Activated effector memory CD4-positive, alpha-beta T cell treated with Interleukin-2 at 50 U/mL for 16 hours (primary cell): ENCODE measurements at places on chromosomes 6 and 20.

GRCh38 chr6:24504287-24504648 lies 9.5 kb downstream of the ALDH5A1 start:
- DNase-seq = no peak

DNA sequence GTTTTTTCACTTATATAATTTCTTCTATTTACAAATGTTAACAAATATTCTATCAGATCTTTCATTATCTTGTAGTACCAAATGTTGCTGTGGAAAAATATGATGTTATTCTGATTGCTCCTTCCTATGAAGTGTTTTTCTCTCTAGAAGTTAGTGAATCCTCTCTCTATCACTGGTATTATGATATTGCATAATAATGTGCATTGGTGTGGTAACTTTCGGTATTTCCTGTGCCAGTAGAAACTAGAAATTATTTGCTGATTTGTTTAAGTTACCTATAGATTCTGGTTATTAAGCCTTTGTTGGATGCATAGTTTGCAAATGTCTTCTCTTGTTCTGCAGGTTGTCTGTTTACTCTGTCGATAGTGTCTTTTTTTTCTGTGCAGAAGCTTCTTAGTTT lies 342.5 kb downstream of the CENPW start:
- no peak for DNase-seq

DNA sequence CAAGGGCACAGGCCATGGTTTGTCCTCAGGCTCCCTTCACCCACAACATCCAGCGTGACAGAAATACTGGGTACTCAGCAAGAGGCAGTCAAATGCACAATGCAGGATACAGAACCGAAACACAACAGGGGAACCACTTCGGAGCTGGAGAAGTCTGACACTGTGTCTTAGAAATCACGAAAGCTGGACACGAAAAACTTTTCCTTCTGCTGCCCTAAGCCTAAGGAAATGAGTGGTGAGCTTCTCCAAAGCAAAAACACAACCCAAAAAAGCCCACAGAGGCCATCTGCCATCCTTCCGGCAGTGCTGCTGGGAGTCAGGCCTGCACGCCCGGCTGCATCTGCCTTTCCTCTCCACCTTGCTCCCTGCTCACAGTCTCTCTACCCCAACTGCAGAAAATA lies 106.3 kb downstream of the SLC23A2 start:
- no peak for DNase-seq

- DNase-seq = no peak
Observed at GRCh38 chr6:127578900-127579299, 1.9 kb downstream of the C6orf58 start.

DNA sequence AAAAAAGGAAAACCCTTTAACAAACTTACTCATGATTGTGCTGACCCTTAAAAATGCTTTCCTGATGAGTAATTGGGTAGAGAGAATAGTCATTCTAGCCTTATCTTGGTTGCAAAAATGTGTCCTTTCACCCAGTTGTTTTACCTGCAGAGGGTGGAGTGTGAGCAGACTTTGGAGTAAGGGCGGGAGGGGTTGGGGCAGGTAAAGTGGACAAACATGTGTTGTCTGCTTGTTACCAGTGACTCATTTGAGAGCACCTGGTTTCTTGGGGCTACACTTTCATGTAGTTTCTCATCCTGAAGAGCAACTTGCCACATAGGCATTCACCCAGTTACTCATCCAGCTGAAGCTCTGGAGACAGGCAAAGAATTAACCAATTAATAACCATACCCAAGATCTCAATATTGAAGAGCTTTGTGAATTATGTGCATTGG lies 121.1 kb downstream of the TNFRSF21 start:
- DNase-seq = no peak

DNA sequence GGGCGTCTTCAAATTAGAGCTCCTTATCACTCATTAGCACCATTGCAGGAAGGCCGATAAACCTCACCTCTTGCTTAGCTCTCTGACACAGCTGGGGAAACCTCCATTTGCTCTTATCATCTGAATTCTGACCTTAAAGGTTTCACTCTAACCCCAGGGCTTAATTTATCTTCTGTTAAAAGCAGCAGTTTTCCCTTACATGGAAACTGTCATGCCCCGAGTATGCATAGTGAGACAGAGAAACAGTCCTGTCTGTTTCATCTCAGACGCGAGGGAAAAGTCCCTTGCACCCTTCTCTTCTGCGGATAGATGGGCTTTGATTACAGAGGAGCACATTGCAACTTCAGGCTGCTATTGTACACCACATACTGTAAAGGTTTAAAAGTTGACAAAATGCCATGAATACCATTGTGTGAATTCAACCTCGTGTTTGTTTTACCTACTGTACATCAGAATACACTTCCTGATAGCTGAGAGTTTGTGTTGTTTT lies 191.5 kb upstream of the BMP2 start:
- DNase-seq = no peak

DNA sequence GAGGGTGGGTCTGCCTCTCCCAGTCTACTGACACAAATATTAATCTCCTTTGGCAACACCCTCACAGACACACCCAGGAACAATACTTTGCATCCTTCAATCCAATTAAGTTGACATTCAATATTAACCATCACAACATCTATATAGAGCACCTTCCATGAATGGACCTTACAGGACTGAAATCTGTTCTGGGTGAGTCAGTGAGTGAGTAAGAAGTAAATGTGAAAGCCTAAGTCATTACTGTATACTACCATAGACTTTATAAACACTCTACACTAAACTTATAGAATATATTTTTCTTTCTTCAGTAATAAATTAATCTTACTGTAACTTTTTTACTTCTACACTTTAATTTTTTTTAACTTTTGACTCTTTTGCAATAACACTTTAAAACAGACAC lies 993.8 kb upstream of the MAP3K7 start:
- DNase-seq = no peak

DNA sequence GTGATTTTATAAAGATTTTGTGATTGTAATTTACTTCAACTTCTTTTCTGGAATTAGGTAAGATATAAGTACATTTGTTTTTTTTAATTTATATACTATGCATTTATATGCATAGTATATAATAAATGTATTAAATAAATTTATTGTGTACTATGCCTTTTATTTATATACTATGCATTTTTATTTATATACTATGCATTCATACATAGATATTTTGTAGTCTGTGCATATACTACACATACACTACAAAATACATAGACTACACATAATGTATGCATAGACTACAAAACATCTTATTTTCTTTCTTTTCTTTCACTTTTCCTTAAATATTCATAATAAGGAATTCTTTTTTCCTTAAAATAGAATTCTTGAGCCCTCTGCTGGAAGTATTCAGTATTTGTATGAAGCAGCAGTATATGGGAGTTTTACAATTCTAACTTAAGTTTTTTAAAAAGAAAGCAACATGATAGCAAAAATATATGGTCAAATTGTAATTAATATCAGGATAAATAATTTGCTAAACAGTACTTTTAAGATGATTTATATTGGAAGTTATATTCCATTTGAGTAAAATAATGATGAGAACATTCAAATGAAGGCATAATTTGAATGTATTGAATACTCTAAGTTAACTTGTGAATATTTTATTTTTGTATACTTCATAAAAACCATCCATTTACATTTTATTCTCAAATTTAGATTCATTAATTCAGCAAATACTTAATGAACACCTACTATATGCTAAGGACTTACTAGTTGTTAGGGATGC lies 129.3 kb downstream of the KLHL32 start:
- no peak for DNase-seq

DNA sequence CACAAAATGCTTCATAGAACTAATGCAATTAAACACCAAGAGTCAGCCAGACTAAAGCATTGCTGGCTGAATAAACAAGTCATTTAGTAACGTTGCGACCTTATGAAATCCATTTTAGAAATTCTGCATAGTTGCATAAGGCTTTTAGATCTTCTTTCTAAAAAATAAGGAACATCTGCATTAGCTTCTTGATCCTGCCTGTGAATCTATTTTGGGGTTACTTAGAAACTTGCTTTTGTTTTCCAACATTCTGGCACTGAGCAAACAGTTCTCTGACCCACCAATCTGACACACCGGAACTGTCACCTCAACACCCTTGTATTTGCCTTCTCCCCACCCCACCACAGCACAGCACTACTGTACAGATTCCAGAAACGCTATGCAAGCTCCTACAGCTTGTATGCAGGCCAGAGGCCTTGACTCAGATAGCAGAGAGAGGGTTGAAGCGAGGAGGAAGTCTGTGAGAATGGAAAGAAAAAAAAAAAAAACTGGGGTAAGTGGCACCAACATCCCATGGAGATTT lies 55.0 kb downstream of the KIF13A start:
- no peak for DNase-seq

DNA sequence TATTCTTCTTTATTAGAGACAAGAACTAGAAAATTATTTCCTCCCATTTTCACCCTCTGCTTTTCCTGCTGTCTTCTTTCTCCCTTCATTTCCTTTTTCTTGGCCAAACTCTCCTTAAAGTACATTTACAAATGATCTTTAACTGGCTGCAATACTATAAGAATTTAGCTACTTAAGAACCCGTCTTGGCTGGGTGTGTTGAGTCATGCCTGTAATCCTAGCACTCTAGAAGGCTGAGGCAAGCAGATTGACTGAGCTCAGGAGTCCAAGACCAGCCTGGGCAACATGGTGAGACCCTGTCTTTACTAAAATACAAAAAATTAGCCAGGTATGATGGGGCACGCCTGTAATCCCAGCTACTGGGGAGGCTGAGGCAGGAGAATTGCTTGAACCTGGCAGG lies 39.3 kb upstream of the SRPK1 start:
- DNase-seq = no peak

DNA sequence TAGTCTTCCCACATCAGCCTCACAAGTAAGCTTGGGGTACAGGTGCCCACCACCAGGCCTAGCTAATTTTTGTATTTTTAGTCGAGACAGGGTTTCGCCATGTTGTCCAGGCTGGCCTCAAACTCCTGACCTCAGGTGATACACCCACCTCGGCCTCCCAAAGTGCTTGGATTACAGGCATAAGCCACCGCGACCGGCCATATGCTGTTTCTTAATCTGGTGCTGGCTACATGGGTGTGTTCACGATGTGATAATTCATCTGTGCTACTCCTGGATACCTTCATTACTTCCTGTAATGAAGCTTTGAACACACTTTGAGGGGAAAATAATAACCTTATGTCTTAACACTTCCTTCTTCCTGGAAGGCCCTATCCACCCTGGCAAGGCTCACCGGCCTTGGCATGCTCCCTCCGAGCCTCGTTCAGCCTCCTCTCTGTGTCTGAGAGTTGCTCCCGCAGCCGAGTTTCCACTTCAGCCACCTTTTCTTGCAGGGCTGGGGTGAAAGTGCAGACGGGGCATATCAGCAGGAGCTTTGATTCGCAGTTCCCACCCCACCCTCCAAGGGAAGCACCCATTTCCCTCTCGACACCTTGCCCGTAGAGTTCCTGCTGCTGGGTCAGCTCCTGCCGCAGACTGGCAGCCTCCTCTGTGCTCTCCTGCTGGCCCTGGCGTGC lies 5.6 kb upstream of the PSORS1C2 start:
- no peak for DNase-seq

- DNase-seq = no peak
Observed at GRCh38 chr6:73665686-73666319, 12.0 kb upstream of the SLC17A5 start.

DNA sequence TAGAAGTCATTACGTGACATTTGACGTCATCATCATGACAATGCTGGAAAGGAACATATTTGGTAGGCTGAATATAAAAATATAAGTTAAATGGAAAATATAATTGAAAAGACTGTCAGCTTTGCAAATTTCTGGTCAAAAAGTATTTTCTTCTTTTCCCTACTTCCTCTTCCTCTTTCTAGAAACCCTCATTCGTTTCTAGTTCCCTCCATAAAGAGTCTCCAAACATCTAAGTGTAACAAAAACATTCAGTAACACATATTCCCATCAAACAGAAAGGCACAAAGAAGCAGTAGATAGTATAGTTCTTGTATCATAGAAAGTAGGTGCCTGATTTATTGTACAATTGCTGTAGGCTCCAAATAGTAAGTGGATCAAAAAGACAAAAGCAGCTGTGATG lies 150.8 kb upstream of the FAM83B start:
- no peak for DNase-seq

DNA sequence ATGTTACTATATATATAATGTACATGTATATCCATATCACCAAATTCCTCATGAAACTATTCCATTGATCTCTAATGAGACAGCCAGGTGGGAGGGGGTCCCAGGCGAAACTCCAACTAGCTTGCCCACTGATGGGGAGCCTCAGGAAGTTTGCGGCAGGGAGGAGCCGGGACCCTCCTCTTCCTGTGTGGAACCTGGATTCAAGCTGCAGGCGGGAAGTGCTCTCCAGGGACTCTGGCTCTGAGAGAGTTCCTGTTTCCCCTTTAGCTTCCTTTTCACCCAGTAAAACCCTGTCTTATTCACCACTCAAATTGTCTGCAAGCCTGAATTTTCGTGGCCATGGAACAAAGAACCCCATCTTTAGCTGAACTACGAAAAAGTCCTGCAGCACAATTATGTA lies 152.2 kb downstream of the OPN5 start:
- no peak for DNase-seq

- no peak for DNase-seq
Observed at GRCh38 chr6:148471624-148472159, 129.1 kb downstream of the SASH1 start.

DNA sequence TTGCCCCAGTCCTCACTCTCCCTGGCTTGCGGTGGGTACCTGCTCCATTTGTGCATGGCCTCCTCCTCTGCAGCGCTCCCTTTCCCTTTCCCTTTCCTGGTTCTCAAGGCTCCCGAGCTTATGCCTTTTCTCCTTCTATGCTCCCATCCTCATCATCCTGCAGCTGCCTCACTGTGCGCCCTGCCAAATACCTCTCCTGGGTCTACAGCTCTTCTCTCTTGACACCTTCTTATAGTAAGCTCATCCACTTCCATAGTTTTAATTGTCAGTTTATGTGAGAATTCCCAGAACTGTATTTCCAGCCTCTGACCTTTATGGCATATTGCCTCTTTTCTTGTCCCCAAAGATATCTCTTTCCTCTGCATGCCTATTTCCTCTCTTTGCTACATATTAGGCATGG lies 5.9 kb downstream of the ADGRF5 start:
- DNase-seq = no peak

- no peak for DNase-seq
Observed at GRCh38 chr6:129440691-129441090, 269.3 kb downstream of the ARHGAP18 start.

DNA sequence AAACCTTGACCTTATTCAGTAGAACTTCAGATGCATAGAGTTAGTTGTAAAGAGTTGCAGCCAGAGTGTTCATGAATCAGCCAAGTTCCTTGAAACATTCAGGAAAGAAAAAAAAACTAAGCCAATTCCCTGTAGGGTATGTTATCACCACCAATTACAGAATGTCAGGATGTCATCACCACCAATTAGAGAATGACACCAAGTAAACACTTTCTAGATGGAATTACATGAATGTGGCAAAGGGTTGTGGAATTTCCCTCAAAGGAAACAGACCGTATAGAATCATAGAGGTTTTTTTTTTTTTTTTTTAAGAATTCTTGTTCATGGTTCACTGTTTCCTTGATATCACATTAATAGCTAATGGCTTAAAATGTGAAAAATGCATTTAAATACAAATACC lies 472.1 kb upstream of the RNF217 start:
- DNase-seq = no peak

DNA sequence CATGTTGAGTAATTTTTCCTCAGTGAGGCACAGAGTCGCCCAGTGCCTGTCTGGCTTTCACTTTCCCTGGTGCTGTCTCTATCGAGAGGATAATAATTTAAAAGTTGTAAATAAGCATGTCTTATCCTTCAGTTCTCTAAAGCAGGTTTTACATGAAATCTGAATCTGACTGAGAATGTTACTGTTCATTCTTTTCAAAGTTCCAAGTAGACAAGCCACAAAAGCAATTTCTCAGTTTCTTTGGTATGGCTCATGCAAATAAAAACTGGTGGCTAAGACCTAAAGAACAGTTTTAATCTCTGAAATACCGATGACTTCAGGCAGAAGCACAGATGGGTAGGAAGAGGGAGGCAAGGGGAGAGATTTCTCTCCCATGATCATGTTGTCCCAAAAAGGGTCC lies 87.6 kb upstream of the GCM1 start:
- no peak for DNase-seq
